Stimulated activated naive B cell treated with anti-CD40 and anti-IgM and Interleukin-4, amounts not matched to agents 10 μg/mL and 1 μg/mL and 100 μg/mL, for 72 hours (primary cell): ENCODE measurements at places on chromosomes 7 and 10.

GRCh38 chr7:92423710-92424131 lies 23.6 kb upstream of the GATAD1 start:
- peaks cover 7% of the 10 kb centered on the region for H3K4me1 ChIP-seq
- peak overlapping the region; percentile 1 for H3K4me3 ChIP-seq
- peaks cover 17% of the 10 kb centered on the region for H3K27me3 ChIP-seq

DNA sequence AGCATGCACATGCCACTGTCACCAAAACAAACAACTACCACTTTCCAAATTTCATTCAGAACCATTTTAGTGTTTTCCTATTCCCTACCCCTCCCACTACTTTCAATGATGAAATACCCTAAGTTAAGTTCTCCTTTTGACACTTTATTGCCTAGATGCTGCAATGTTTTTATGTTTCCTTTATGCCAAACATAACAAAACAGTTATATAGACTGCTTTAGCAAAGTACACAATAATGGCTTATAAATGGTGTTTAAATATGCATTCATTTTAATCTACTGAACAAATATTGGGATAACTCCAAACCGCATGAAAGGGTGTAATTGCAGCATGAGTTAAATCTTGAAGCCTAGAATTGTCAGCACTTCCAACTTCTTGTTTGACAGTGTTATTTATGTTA lies 69.2 kb downstream of the PHYHIPL start:
- H3K4me3 ChIP-seq, result no peak overlapping the region
- no peaks in the 10 kb centered on the region for H3K36me3 ChIP-seq
- H3K27me3 ChIP-seq, result peaks cover 5% of the 10 kb centered on the region
- H3K4me1 ChIP-seq, result no peaks in the 10 kb centered on the region
- H3K27ac ChIP-seq, result no peak overlapping the region

- H3K27me3 ChIP-seq, result peaks cover 6% of the 10 kb centered on the region
- no peaks in the 10 kb centered on the region for H3K4me1 ChIP-seq
- no peak for DNase-seq
- no peak overlapping the region for H3K4me3 ChIP-seq
- H3K36me3 ChIP-seq, result no peaks in the 10 kb centered on the region
Observed at GRCh38 chr10:131214521-131215244, 96.8 kb downstream of the TCERG1L start.

- H3K4me1 ChIP-seq, result no peaks in the 10 kb centered on the region
- no peak for DNase-seq
- no peak overlapping the region for H3K4me3 ChIP-seq
Observed at GRCh38 chr7:41573862-41574261, 129.0 kb downstream of the INHBA start.

GRCh38 chr10:122703483-122704448 lies 4.1 kb upstream of the C10orf120 start:
- H3K4me1 ChIP-seq, result no peaks in the 10 kb centered on the region
- DNase-seq, result peak; percentile 35

DNA sequence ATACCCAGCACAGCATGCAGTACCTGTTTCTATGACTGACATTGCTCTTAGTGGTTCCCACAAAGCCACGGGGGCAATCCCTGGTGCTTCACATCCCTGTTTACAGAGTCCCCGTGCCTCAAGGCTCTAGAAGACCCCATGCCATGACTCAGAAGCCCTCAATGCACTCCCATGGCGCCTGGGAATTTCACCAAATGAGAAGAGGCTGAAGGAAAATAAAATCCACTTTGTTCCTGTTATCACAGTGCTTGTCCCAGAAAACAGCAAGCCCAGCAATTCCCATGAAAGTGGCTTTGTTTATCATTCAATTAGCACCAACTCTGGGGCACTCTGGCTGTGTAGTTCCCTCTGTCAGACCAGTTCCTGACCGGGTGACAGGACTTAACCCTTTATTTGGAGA lies 268.3 kb downstream of the TNS3 start:
- no peaks in the 10 kb centered on the region for H3K4me1 ChIP-seq
- no peak overlapping the region for H3K27ac ChIP-seq
- DNase-seq, result no peak
- no peaks in the 10 kb centered on the region for H3K27me3 ChIP-seq
- no peak overlapping the region for H3K4me3 ChIP-seq

GRCh38 chr10:48331436-48331835 lies 25.0 kb downstream of the MAPK8 start:
- H3K4me1 ChIP-seq, result peaks cover 18% of the 10 kb centered on the region
- H3K4me3 ChIP-seq, result no peak overlapping the region
- no peaks in the 10 kb centered on the region for H3K27me3 ChIP-seq
- H3K27ac ChIP-seq, result no peak overlapping the region
- DNase-seq, result peak; percentile 7

DNA sequence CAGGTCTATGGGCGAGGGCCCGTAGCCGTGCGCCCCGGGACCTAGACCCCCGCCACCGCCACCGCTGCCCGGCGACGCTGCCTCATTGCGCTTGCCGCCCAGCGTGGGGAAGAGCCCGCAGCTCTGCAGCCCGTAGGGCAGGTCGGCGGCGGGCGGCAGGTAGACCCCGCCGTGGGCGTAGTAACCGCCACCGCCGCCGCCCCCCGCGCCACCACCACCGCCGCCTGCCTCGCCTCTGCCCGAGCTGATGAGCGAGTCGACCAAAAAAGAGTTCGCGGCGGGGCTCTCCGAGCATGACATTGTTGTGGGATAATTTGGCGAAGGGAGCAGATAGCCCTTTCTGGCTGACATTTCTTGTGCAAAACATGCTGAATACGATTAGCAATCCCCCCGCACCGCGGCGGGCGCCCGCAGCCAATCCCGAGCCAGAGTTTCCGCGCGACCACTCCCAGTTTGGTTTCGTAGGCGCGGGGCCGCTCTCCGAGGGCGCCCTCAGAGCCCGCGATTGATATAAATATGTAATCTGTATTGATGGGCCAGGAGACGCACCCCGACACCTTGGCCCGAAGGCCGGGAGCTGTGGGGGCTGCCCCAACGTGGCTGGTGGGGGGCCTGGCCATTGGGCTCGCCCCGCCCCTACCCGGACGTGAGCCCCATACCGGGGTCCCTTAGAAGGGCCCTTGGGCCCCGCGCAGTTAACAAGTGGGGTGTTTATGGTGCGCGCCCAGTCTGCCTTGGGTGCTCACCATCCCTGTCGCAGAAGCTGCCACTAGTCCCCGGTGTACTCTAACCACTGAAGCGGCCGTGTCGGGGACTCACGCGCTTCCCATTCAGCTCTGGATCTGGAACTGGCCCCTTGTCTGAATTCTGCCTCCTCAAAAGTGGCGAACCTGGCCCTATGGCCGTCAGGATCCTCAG lies at the start of gene HOXA10:
HOXA10 (minus strand) TSS at position 365 of the 918 bp plus-strand sequence; CDS start at position 351, 14 bp downstream.
- H3K36me3 ChIP-seq, result peaks cover 5% of the 10 kb centered on the region
- no peak for DNase-seq
- H3K4me1 ChIP-seq, result peaks cover 26% of the 10 kb centered on the region
- H3K27ac ChIP-seq, result peak within 1 kb of the TSS; percentile 59
- peaks cover 58% of the 10 kb centered on the region for H3K27me3 ChIP-seq
- peak within 1 kb of the TSS; percentile 68 for H3K4me3 ChIP-seq

DNA sequence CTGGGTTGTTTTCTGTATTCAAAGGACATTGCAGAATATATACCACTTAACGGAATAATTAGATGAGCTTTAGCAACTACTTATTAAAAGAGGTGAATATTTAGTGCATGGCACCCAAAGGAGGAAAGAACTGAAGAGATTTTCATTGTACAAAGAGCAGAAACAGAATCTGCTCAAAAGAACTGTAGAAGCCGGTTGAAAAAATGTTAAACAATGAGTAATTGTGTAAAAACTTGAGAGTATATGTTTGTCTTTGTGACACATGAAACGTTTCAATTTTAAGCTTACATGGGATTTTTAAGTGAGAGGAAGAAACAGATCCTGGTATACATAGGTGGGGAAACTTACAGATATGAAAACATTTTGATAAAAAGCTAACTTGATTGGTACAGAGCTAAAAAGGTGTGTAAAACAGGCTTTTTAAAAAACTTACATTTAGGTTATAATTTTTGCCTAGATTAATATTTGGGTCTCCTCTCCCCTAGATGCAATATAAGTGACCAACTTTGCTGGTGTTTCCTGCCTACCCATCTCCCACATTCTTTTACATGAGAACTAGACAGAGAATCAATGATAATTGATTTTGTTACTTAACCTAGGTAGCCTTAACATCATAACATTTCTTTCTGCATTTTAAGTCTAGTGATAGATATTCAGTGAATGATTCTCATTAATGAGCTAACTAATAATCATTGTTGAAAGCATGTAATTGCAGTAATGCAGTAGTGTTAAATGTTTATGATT lies 6.8 kb downstream of the ARL5B start:
- H3K27me3 ChIP-seq, result no peaks in the 10 kb centered on the region
- no peak overlapping the region for H3K27ac ChIP-seq
- H3K36me3 ChIP-seq, result peaks cover 29% of the 10 kb centered on the region
- peaks cover 46% of the 10 kb centered on the region for H3K4me1 ChIP-seq
- no peak overlapping the region for H3K4me3 ChIP-seq

- DNase-seq, result no peak
- H3K27me3 ChIP-seq, result peaks cover 4% of the 10 kb centered on the region
- H3K4me1 ChIP-seq, result no peaks in the 10 kb centered on the region
- no peak overlapping the region for H3K4me3 ChIP-seq
- no peaks in the 10 kb centered on the region for H3K36me3 ChIP-seq
- H3K27ac ChIP-seq, result no peak overlapping the region
Observed at GRCh38 chr10:8086315-8086714, 31.8 kb downstream of the GATA3 start.

DNA sequence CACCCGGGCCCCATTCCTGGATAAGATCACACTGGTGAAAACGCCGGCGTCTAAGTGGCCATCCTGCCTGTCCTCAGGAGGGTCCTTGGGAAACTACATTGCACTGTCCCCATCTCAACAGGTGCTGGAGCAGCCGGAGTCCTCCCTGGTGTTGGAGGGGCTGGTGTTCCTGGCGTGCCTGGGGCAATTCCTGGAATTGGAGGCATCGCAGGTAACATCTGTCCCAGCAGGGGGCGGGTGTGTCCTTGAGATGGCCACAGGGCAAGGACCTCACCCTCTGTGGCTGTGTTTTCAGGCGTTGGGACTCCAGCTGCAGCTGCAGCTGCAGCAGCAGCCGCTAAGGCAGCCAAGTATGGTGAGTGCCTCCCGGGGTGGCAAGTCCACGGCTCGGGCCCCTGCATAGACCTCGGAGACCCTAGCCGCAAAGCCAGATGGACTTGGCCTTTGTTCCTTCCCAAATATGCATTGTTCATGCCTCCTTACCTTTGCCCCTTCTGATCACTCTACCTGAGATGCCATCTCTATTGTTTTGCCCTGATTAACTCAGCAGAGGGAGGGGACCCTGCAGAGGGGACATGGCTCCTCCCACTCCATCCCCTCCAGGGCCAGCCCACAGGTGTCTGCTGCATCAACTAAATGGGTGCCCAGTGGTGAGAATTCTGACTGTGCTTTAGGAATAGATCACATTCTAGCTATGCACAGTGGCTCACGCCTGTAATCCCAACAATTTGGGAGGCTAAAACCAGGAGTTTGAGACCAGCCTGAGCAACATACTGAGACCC lies 23.8 kb downstream of the ELN start:
- H3K27ac ChIP-seq, result no peak overlapping the region
- H3K36me3 ChIP-seq, result no peaks in the 10 kb centered on the region
- no peak overlapping the region for H3K4me3 ChIP-seq
- no peaks in the 10 kb centered on the region for H3K4me1 ChIP-seq
- H3K27me3 ChIP-seq, result peaks cover 9% of the 10 kb centered on the region

- no peak overlapping the region for H3K27ac ChIP-seq
- no peak overlapping the region for H3K4me3 ChIP-seq
- no peaks in the 10 kb centered on the region for H3K27me3 ChIP-seq
- H3K36me3 ChIP-seq, result no peaks in the 10 kb centered on the region
- no peak for DNase-seq
Observed at GRCh38 chr7:86201767-86202166, 441.9 kb upstream of the GRM3 start.

DNA sequence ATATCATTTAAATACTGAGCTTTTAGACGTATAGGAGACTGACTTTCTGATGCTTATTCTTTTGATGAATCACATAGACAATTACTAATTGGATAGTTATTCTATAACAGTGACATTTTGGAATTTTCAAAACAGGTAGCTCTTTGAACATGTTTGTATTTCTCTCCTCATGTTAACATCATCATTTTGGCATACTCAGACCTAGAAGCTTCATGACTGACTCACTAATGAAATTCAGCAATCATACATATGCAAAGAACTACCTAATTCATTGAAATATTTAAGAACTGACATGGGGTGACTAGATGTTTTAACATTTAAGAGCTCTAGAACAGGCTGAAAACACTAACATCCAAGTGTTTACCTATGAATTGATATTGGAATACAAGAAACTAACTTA lies 192.3 kb downstream of the VTI1A start:
- no peak overlapping the region for H3K4me3 ChIP-seq
- no peak for DNase-seq
- H3K27me3 ChIP-seq, result no peaks in the 10 kb centered on the region
- peaks cover 14% of the 10 kb centered on the region for H3K36me3 ChIP-seq
